NCI-H774 (cell line): ENCODE measurements at places on chromosomes 12 and 14.

DNA sequence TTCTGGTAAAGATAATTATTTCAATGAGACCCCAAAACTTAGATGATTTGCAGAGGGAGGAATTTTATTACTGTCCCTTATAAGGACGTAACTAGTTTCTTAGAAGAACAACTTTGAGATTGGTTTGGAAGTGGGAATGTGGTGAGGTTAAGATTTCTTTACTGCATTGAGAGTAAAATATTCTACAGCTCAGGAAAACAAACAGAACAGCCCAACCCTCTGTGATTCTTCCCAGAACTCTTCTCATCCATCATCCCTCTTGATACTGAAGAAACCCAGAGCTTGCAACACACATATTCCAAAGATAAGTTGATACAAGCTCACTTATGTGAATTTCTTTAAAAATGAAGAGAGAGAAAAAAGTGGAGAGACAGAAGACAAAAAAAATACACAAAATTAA, 234.2 kb downstream of the CRADD start:
- no peak for DNase-seq

GRCh38 chr12:116138364-116138763, 139.1 kb downstream of the MED13L start:
- DNase-seq, result no peak

DNA sequence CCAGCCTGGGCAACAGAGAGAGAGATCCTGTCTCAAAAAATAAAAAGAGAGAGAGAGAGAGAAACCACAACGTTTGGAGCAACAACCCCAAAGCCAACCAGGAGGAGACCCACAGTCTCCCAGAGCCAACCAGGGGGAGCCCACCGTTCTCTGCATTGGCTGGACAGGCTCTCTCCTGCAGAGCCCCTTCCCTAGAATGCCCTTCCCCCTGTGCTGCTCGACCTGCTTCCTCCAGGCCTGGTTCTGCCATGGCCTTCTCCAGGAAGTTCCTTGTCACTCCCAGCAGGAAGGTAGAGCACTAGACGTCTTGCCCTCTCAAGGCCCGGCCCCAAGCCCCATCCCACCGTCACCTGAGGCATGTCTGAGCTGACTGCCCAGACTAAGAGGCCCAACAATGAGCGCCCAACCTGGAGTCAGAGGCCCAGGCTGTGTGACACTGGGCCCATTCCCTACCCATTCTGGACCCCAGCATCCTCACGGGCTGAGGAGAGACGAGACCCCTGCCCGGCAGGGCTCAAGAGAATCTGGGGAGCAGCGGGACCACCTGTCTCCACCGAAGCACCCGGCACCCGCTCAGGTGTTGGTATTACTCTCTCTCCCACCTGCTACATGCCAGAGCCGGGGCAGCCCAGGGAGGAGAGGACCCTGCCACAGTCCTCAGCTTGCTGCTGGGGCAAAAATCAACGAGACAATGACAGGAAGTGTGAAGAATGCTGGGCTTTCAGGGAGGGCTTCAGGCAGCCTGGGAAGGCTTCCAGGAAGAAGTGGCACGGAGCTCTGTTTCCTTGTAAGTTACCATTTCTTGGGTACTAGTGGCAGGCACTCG, 61.2 kb downstream of the DIO3 start:
- DNase-seq, result no peak

DNA sequence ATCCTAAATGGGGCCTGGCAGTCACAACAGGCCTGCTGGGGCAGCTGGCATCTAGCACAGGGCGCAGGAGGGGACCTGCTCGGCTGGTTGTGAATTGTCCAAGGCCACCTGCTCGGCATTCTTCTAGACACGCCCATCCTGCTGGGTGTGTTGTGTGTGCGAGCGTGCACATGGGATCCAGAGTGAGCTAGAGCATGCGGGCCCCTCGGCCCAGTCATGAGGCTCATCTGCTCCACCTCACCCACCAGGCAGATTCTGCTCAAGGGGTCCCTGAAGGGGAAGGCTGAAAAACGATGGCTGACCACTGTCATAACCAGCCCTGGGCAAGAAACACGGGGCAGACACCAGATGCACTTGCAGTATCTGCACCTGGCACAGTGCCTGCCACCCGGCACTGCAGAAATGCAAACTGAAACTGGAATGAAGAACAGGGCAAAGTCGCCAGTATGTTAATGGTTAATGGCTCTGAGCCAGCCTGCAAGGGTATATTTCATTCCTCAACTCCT, 31.8 kb downstream of the MAX start:
- DNase-seq, result peak; percentile 59

DNA sequence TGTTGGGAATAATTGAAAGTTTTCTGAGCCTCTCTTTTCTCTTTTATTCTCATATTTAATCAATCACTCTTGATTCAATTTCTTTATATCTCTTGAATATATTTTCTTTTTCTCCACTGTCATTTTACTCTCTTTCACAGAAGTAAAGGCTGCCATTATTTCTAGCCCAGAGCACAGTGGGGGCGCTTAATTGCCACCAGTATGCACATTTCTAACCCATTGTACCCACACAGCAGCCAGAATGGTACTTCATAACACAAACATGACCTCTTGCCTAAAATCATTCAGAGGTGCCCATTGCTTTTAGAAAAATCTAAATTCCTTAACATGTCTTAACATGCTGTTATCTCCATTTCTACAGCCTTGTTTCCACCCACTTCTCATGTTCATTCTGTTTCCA, 190.2 kb upstream of the LMO3 start:
- DNase-seq, result no peak

DNA sequence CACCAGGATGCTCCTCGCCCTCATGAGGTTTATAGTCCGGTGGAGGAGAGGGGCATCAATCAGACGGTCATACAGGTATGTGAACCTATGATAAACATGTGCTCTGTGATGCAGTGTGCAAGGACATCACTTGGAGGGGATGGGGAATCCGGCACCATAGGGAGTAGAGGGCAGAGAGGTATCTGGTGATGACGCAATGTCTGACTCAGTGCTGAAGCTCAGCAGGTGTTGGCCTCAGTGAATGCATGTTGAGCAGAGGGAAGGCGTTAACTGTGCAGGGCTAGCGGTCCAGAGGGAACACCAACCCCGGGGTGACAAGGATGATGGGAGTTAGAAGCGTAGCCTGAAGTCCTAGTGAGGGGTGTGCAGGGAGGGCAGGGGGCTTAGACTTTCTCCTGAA, 200.9 kb downstream of the TMEM132C start:
- no peak for DNase-seq

- no peak for DNase-seq
These were observed 237.6 kb downstream of the BCAT1 start for GRCh38 chr12:24711056-24712008.

DNA sequence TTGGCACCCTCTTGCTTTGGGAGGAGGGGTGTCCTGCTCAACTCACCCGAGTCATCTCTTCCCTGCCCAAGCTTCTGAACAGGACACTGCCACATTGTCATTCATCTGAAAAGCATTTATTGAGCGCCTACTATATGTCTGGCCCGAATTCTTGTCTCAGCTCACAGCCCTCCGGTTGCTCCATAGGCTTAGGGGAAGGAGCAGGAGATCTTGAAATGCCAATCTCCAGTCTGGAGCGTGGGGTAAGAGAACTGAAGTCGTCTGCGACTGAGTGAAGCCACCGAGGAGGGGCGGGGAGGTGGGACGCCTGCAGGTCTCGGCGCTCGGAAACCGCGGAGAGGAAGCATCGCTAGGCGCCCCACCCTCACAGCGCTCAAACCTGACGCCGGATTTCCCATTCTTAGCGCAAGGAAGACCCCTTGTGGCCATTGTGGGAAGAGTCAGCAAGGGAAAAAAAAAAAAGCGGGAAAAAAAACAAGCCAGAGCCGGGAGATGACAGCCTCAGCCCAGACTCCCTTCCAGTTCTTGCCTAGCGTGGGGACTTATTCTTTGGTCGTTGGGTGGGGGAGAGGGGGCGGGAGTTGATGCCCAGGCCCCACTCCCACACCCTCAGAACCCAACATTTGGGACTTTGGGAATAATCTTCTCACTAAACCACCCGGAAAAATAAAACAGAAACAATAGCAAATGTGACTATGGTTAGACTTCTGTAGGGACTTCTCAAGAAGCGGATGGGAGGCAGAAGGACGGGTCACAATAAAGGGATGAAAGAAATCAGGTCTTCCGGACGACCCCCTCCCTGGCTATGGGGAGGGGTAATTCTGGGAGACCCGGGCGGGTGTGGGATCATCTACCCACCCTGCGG, 28.2 kb upstream of the SMUG1 start:
- DNase-seq, result peak; percentile 89

DNA sequence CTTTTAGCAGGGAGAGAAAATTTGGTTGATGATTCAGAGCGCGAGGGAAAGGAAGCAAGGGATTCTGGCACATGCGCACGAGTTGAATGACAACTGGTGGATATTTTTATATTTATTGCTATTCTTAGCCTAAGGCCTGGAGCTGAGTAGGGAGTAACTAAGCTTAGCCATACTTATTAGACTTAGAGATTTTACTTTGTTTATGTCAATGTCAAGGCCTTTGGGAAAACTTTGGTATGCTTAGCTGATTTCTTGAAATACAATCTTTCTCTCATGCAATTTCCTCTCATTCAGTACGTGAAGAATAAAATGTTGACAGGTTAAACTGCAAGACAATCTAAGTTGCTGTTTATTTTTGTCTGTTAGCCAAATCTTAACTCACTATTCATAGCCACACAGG, 101.1 kb downstream of the CRADD start:
- DNase-seq, result no peak

DNA sequence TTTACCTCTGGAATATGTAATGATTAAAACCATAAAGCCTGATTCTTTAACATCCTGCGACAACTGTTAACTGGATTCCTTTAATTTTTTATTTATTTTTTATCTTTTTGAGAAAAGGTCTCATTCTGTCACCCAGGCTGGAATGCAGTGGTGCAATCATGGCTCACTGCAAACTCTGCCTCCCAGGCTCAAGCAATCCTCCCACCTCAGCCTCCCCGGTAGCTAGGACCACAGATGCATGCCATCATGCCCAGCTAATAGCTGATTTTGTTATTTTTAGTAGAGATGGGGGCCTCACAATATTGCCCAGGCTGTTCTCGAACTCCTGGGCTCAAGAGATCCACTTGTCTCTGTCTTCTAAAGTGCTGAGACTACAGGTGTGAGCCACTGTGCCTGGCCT, 3.7 kb downstream of the MYBPC1 start:
- no peak for DNase-seq

DNA sequence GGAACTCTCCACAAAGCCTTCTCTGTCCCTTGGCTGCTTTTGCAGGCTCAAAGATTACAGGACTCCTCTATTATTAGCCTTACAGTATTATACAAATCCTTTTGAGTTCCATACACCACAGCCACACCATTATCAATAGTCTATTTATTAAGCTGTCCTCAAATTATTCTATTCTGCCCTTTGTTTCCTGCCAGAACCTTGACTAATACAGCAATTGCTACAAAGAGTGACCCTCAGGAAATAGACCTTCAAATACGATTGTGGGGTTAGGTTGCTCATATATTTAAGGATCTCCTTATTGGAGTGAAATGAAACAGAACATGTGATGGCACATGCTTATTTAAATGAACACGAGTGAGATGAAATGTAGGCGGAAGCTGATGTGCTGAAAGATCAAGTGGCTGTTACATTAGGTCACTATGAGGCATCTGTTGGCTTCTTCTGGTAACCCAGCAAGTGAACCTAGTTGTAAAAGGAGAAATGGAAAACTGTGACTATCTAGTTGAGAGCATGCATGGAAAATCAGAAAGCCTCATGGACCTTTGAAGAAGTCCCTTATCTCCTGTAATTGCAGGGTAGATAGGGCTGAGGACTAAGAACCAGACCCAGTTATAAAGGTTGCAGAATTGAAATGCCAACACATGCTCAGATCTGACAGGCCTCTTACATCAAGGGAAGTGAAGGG, 75.5 kb downstream of the AVPR1A start:
- DNase-seq, result no peak

- no peak for DNase-seq
These were observed 100.6 kb downstream of the TNFAIP2 start for GRCh38 chr14:103223818-103224352.
